Neural cell (in vitro differentiated cells): ENCODE measurements at places on chromosomes 7 and 10. TPM values are rescaled to one million over a fixed set of nuclear protein-coding genes. Genes with fewer than 3 reads are reported as not detected.

ALOX5 gene
- not detected in 2 replicates for polyA plus RNA-seq

INHBA gene
- 0.19 and 0.30 TPM in 2 replicates for polyA plus RNA-seq

SH2D4B gene
- polyA plus RNA-seq, result 1.4 and 1.6 TPM in 2 replicates

TAX1BP1 gene
- 96.7 and 115 TPM in 2 replicates for polyA plus RNA-seq

FAM25G gene
- not detected in 2 replicates for polyA plus RNA-seq

RELN gene
- polyA plus RNA-seq, result 169 and 178 TPM in 2 replicates

IFIT1B gene
- polyA plus RNA-seq, result not detected in 2 replicates
